ENCODE measurements at places on chromosomes 2 and 18.

DNA sequence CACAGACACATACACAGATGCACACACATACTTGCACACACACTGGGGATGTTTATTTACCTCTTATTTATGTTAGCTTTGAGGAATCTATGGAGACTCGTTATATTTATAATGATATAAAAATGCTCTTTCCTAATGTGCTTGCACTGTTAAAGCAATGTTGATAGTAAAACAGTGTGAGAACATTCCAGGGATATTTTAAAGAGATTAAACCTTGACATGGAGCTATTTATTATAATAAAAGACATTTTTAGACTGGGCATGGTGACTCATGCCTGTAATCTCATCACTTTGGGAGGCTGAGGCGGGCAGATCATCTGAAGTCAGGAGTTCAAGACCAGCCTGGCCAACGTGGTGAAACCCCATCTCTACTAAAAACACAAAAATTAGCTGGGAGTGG lies 557.3 kb upstream of the ZNF804A start:
- no peak for DNase-seq

GRCh38 chr2:98507891-98508708 lies 63.4 kb downstream of the INPP4A start:
- DNase-seq, result no peak

- DNase-seq, result no peak
Measured at GRCh38 chr2:79219383-79219988, 59.9 kb upstream of the REG3A start.

DNA sequence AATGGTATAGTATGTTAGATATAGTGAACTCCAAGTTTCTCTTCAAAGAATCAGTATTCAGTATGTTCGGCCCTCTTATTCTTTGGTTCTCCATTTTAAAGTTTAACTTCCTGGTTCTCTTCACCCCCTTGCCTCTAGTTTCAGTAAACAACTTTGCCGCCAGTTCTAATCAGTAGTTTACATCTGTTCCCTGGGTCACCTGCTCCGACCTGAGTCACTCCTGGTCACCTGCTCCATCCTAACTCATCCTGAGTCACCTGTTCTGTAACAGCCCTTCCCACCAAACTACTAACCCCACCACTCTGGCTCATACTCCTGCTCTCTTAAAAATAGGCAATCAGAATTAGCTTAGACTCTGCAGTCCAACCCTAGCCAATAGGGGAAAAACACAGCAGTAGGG lies 23.7 kb upstream of the TEX51 start:
- DNase-seq, result no peak

DNA sequence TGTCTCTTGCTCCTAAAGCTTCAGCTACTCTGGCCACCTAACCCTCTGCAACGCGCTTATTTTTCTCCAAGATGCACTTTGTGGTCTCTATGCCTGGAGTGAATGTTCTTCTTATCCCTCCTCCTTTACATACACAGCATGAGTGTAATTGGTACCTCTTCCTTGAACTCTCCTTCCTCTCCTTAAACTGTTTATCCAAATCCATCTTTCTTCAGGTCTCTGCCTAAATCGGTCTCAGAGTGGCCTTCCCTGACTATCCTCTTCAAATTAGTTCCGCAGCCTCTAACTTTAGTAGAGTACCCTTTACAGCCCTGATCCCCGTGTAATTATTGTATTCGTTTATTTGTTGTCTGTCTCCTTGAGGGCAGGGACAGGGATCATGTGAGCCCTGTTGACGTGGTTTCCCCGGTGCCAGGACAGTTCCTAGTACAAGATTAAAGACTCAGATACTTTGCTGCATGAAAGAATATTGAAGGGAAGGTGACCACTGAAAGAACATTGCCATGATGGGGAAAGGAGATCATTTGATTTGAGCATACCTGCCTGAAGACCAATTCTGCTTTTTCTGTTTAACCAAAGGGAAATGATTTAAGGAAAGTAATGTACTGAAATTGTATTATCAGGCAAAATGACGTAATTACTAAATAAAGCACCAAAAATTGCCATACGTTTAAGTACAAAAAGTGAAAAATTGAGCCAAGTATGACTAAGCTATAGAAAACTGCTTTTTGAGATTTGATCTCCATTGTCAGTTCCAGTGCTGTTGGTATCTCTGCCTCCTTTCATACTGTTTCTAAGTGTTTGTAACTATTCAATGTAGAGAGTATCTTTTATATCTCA lies 1.2 kb downstream of the CNOT9 start:
- no peak for DNase-seq

DNA sequence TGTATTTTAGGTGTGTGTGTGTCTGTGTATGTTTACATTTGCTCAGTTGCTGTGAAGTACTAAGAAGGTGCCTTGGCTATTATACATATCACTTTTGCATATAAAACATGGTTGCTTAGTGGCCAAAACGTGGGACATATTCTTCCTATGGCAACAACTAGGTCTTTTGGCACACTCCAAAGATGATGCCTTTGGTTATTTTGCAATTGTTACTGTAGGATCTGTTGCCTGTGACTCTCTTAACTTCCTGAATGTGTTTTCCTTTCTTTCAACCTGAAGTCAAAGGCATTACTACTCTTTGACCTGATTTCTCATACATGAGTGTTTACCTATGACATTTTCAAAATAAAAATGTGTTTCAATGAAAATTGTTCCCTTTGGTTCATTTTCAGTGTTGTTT lies 160.5 kb downstream of the UBE2E3 start:
- no peak for DNase-seq

DNA sequence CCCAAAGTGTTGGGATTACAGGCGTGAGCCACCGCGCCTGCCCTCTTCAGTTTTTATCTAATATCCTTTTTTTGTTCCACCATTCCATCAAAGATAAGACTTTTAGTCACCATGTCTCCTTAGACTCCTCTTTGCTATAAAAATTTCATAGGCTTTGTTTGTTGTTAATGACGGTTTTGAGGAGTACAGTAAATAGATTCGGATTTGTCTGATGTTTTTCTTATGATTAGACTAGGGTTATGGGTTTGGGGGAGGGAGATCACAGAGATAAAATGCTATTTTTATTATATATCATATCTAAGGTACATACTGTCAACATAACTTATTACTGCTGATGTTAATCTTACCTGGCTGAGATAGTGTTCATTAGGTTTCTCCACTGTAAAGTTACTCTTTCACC lies 6.2 kb downstream of the IL36B start:
- no peak for DNase-seq

DNA sequence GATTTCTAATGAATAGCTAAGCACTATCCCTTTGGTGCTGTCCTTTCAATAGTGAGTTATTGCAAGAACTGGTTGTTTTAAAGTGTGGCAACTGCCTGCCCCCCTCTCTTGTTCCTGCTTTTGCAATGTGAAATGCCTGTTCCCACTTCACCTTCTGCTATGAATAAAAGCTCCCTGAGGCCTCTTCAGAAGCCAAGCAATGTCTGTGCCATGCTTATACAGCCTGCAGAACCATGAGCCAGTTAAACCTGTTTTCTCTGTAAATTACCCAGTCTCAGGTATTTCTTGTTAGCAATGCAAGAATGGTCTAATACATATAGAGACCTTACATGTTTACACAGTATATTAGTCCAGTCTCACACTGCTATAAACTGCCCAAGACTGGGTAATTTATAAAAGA lies 15.0 kb upstream of the METTL21A start:
- no peak for DNase-seq

GRCh38 chr18:61833387-61833786 lies 59.4 kb downstream of the RNF152 start:
- peak; percentile 8 for DNase-seq

GRCh38 chr18:62346333-62347088 lies 21.4 kb downstream of the TNFRSF11A start:
- DNase-seq, result no peak

DNA sequence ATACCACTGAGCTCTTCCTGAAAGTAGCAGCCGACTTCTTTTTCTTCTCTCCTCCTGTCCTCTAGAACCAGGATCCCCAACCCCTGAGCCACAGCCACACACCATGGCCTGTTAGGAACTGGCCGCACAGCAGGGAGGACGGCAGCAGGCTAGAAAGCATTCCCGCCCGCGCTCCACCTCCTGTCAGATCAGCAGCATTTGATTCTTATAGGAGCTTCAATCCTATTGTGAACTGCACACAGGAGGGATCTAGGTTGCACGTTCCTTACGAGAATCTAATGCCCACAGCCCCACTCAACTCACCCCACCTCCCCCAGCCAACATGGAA lies 179.1 kb upstream of the SH3BP4 start:
- no peak for DNase-seq

GRCh38 chr18:59431131-59431530 lies 72.1 kb upstream of the LMAN1 start:
- DNase-seq, result no peak

Data from CD8-positive, alpha-beta T cell (primary cell).